Activated CD4-positive, alpha-beta T cell treated with anti-CD3 and anti-CD28 coated beads, Interleukin-10, Interleukin-2, amounts not matched to agents 100 ng/mL and 50 ng/mL, durations not matched to agents 16 hours and 8 hours (primary cell): ENCODE measurements at places on chromosomes 4 and X.
A peak's percentile ranks its signal among the peaks of the same experiment; 100 is the strongest.

DNA sequence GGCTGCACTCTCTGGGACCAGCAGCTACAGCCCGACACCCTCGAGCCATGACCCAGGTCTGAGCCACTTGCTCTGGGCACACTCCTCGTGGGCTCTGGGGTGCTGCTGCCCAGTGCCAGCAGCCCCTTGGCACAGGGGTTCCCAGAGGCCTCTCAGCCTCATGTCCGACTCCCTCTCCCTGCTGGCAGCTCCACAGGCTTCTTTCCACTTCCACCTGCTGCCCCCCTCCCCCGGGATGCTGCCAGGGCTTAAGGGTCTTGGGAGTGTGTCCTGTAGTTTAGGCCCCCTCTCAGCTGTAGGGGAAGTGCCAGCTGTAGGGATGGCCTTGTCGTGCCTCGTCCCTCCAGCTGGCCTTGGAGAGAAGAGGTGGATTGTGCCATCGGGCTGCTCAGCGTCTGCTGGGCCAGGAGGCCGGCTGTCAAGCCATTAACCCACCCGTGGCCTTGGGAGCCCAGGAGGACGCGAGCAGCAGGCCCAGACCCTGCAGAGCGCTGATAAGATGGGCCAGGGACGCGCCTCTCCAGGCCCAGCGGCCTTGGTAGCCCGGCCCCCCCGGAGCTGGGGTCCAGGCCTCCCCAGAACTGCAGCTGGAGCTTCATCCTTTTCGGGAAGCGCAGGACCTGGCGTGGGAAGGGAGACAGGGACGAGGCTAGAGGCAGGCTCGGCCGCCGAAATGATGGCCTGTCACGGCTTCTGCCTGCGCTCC, 1.0 kb upstream of the USP27X start:
- DNase-seq = no peak

- peak; percentile 6 for DNase-seq
These were observed 370.3 kb upstream of the SMIM31 start for GRCh38 chr4:164383358-164384220.

- no peak for DNase-seq
These were observed 10.5 kb downstream of the CD99L2 start for GRCh38 chrX:150887906-150888465.

GRCh38 chr4:165855191-165855590, 17.8 kb upstream of the TLL1 start:
- no peak for DNase-seq

GRCh38 chrX:51776851-51777250, 33.6 kb downstream of the GSPT2 start:
- DNase-seq = no peak

- DNase-seq = no peak
These were observed 204.7 kb downstream of the TLL1 start for GRCh38 chr4:166077782-166078181.

GRCh38 chr4:82823062-82823461, 24.5 kb upstream of the SCD5 start:
- DNase-seq = no peak

- DNase-seq = no peak
These were observed 90.7 kb downstream of the CNOT6L start for GRCh38 chr4:77728420-77728819.

DNA sequence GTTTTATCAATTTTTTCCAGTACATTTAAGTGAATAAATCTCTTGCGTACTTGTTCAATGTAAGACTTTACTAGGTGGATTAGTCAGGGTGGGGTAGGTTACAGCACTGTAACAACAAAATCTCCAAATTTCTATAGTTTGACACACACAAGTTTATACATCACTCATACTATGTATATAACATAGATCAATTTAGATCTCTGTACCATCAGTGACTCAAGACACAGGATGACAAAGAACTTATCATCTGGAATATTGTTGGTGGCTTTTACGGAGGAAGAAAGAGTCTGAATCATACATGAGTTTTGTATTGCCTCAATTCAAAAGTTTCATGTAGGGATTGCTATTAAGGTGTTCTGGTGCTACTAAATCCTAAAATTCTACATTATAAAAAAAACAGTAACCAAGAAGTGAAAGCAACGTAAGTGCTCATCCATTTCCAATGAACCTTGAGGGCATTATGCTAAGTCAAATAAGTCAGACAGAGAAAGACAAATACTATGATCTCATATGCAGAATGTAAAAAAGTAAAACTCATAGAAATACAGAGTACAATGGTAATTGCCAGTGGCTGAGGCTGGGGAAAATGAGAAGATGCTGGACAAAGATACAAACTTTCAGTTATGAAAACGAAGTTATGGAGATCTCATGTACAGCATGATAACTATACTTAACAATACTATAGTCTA, 98.0 kb upstream of the DKK2 start:
- DNase-seq = no peak

DNA sequence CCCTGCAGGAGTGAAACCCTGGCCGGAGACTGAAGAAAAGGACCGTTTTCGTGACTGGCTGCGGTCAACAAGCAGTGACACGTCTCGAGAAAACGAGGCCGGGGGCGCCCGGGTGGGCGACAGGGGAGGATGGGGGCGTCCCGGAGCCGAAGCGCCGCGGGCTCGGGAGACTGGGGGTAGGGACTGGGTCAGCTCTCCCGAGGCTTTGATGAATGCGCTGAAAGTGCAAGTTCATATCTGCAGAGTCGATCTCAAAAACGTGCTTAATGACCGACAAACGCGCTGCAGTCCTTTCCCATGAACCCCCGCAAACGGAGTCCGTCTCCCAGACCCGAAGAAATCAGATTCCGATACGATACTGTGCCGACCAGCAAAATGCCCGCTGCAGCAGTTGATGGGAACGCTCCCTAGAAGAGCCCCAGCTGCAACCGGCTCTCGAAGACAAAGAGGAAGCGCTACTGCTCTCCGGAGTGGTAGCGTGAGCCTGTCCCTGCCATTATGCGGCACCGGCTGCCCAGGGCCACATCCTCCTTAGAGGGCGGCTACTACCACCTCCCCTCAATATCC, 806 bp upstream of the CD99L2 start:
- peak; percentile 24 for DNase-seq

DNA sequence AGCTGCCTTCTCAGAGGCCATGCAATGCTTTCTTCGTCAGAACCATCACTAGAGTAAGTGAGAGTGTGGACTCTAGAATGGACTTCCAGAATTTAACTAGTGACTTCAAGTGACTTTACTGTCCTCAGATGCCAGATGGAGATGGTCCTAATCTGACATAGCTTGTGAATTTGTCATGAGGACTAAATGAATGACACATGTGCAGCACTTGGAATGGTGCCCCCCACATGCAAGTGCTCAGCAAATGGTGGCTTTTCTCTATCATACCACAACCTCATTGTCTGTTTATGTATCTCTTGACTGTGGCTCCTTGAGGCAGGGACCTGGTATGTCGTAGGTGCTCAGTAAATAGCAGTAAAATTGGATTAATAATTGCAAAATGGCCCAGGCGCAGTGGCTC, 91.6 kb upstream of the STX18 start:
- DNase-seq = no peak

DNA sequence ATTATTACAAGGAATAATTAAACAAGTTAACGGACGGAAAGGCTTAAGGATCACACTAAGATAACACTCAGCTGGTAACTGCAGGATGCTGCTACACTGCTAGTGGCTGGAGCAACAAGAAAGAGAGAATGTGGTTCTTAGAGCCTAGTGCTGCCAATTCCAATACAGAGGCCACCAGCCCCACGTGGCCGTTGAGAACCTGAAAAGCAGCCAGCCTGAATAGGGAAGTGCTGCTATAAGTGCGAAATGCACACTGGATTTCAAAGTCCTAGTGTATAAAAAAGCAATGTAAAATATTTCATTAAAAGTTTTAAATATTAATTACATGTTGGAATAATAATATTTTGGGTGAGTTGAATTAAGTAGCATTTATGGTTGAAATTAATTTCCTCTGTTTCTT, 257.3 kb upstream of the TAPT1 start:
- DNase-seq = no peak

DNA sequence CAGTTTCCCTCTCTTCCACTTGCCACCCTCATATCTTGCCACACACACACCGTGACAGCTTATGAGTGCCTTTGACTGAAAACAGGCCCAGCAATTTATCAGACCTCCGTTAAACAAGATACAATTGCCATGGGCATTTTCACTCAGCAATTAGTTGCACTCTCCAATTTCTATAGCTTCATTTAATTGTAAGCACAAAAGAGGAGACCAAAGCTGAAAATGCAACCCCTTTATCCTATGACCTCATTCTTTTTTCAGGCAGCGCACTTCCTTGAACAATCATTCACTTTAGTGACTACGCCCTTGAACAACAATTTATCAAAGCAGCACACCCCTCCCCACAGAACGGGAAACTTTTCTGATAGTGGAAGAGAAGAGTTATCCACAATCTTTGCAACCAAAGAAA, 4.1 kb downstream of the POF1B start:
- DNase-seq = no peak

- no peak for DNase-seq
These were observed 143.5 kb downstream of the HNRNPD start for GRCh38 chr4:82230306-82230705.

GRCh38 chr4:20944451-20944850, 244.2 kb downstream of the PACRGL start:
- DNase-seq = no peak

DNA sequence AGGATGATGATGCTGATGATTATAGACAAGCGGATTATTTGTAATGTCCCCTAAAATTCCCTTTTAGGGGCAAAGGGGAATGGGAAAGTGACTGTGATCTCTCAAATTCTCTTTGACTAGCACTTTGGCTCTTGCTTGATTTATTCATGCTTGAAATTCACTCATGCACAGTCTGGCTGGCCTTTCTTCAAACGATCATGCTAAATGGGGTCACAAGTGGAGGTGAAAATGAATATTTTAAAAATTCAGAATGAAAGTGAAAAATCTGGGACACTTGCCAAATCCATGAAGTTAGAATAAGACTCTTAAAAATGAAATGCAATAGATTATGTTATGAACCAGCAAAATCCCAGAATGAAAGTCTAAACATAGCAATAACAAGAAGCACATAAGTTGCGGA, 173.4 kb upstream of the RAI2 start:
- no peak for DNase-seq

- DNase-seq = no peak
These were observed 20.8 kb downstream of the GUCY1A1 start for GRCh38 chr4:155687380-155687982.

DNA sequence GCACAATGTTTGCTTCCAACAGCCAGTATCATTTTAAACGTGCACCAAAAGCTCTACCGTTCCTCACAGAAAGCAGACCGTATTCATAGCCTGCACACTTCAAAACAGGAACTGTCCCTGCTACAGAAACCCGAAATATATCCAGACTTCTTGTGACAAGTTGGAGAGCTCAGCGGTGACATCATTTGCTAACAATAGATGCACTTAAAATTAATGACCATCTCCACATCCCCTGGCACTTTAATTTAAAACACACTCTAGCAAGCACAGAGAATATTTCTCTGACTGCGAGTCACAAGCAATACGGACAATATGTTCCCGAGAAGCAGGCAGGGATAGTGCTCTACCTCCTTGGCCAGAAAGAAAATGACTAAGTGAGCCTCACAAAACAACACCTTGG, 2.5 kb downstream of the NYX start:
- peak; percentile 37 for DNase-seq

DNA sequence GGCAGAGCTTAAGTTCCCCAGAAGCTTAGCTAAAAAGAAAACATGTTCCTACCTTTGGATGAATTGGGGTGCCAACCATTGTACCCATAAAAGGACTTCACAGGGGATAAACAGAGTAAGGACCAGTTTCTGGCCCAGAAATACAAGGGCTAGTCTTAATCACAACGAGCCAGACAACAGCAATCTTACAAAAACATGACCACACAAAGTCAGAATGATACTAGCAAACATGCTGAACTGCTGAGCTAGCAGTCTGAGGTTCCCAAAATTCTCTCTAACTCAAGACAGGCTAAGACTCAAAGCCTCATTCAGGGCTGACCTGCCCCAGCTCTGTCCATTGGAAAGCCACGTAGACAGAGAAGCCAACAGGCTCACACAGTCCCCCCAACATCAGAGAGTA, 40.3 kb downstream of the ATP11C start:
- peak; percentile 38 for DNase-seq

- DNase-seq = no peak
These were observed 9.1 kb downstream of the MED28 start for GRCh38 chr4:17623451-17624001.

DNA sequence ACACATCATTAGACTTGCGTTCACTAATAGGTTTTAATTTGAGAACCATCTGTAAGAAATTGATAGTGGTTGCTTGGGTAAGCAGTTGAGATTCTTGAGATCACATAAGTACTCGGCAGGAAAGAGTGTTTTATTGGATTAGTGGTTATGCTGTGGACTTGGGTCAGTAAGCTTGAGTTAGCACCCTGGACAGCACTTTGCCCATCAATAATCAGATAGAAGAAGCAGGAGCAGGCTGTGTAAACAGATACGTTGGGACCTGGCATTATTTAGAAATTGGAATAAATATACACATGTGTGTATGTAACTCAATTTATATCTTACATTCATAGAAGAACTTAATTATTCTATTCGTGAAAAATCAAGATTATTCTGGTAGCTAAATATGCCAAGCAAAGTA, 357.5 kb upstream of the SMIM31 start:
- DNase-seq = no peak

GRCh38 chr4:7516096-7516772, 81.5 kb upstream of the PSAPL1 start:
- no peak for DNase-seq

DNA sequence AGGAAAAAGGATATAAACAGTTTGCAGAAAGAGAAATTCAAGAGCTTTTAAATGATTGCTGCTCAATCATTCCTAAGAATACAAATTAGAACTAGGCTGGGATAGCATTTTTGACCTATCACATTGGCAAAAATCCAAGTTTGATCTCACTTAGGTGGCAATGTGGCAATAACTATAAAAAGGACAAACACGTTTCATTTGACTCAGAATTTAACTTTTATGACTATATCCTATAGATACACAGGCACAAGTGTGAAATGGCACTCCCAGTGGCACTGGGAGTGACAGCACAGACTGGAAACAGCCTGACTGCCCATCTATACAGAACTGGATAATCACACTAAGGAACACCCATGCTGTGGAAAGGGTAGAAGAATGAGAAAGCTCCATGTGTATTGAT, 11.1 kb downstream of the CENPU start:
- DNase-seq = peak; percentile 23

DNA sequence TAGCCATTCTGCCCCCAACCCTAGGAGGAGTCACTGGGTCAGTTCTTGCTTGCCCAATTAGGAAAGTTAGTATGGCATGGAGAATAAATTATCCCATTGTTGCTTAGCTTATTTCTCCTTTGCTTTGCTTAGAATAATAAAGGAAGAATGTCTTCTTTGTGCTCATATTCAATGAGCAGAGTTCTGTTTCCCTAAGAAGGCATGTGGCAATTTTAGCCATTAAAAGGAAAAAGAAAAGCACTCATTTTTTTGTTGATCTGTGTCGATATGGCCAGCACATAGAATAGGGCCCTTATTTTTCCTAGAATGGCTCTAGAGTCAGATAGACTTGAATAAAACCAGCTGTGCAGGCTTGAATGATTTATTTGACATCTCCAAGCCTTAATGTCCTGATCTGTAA, 166.4 kb upstream of the PPARGC1A start:
- DNase-seq = no peak

- DNase-seq = no peak
These were observed 19.6 kb downstream of the CD40LG start for GRCh38 chrX:136667446-136668168.

- DNase-seq = no peak
These were observed 14.7 kb upstream of the PITX2 start for GRCh38 chr4:110637408-110638088.
